Neural progenitor cell (in vitro differentiated cells): ENCODE measurements at places on chromosomes 6 and 20. TPM values are rescaled to one million over a fixed set of nuclear protein-coding genes. Genes with fewer than 3 reads are reported as not detected.

FNDC11 gene
- total RNA-seq, result 0.39 and 9.0 TPM in 2 replicates

MOG gene
- total RNA-seq, result not detected in 2 replicates

FGD2 gene
- total RNA-seq, result 0.06 and 0.12 TPM in 2 replicates

GRCh38 chr6:84575264-84575663, 189.1 kb downstream of the TBX18 start:
- DNase-seq, result no peak

- DNase-seq, result no peak
Measured at GRCh38 chr6:32391505-32391904, 15.5 kb downstream of the BTNL2 start.

OLIG3 gene
- not detected in 2 replicates for total RNA-seq

DNA sequence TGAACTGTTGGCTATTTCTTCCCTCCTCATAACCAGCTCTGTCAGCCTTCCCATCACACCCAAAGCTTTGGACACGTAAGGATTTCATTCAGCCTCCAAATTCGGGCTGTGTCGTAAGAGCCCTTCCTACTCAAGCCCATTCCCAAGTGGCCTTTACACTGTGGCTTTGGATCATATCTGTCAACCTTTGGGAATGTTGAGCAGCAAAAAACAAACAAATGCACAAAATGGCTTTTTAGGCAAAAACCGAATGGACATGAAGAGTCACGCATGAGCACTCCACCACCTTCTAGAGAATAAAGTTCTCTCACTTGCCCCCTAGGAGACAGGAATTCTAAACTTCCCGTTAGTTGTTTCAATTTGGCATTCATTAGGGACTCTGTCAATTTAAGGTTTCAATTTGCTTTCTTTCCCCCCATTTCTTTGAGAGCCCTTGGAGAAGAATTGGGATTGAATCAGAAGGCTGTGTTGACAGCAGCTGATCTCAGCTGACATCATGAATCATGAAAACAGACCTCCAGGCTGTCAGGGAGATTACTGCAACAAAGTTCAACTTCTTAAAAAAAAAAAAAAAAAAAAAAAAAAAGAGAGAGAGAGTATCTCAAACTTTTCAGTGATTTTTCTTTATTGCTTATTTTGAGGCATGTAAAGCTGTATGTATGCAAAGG, 110.3 kb downstream of the BCAS1 start:
- DNase-seq, result no peak

- no peak for DNase-seq
Measured at GRCh38 chr6:119881416-119881815, 531.9 kb upstream of the MAN1A1 start.

DNA sequence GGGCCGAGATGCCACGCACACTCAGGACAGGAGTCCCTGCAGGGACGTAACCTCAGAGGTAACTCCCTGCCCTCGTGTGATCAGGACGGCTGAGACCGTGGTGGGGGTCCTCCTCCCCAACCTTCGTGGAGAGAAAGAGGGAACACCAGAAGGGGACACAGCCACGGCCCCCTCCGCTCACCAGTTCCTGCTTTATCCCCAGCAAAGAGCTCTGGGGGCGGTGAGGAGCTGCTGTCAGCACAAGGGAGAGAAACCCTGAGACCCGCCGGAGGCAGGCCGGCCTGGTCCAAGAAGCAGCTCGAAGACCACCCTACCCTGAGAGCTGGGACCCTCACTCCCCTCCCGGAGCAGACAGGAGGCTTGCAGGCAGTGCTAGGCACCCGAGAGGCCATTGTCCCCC, 44.4 kb downstream of the SLC2A4RG start:
- DNase-seq, result no peak

GRCh38 chr6:68975064-68975463, 340.0 kb downstream of the ADGRB3 start:
- peak; percentile 53 for DNase-seq

- DNase-seq, result no peak
Measured at GRCh38 chr20:15042723-15043122, 705.3 kb upstream of the FLRT3 start.

GRCh38 chr6:136696238-136696637, 96.0 kb downstream of the MAP3K5 start:
- no peak for DNase-seq

GRCh38 chr6:130167655-130168054, 55.1 kb downstream of the SAMD3 start:
- no peak for DNase-seq

GINS1 gene
- total RNA-seq, result 51.4 and 69.6 TPM in 2 replicates

SLC22A7 gene
- total RNA-seq, result not detected in 2 replicates

DNA sequence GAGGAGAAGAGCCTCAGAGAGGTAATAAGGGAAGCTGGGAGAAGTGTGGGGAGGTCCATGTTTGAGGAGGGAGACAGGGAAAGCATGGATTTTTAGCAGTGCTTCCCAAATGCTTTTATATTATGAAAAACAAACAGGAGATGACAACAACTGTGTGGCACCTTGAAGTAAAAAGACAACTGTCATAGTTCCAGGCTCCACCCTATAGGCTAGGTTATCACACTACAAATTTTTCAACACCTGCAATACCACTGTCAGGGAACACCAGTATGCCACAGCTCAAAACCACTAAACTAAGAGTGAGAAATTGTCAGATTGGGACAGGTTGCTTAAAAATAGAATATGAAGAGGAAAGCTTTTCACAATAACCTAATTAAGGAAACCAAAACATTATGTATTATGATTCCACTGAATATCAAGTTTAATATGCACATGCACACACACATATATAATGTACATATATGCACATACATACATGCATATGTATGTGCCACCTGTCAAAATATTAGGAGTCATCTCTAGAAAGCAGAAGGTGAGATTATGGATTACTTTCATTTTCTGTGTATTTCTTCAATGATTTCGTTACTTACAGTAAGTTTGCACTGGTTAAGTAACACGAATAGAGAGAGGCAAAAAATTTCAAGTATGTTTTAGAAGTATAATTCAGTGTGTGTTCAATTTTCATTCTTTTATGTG, 261.2 kb downstream of the PTPRK start:
- no peak for DNase-seq

DNA sequence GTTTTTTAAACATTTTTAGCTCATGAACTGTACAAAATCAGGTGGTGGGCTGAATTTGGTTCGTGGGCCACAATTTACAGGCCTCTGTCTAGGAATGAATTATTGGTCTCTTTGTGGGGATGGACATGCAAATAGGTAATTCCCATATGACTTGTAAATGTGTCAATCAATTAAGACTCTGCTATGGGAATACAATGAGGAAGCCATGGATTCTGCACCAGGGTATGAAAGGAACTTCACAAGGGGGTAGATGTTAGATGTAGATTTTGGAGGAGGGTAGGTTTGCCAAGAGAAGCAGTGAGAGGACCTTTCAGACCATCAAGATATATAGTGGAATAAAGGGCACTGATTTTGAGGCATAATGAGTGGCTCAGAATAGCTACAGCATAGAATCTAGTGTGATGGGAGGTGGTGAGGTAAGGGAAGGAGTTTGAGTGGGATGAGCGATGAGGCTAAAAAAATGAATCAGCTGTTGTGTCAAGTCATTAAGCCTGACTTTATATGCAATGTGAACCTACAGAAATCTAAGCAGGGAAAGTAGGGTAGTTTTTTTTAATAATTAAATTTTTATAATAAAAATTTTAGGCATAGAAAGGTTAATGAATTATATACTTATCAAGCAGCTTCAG, 32.6 kb upstream of the RNF182 start:
- DNase-seq, result no peak

- DNase-seq, result no peak
Measured at GRCh38 chr6:159913375-159913774, 22.6 kb downstream of the MAS1 start.
